ENCODE measurements at places on chromosomes 2 and 18. TPM values are rescaled to one million over a fixed set of nuclear protein-coding genes. Genes with fewer than 3 reads are reported as not detected.
A peak's percentile ranks its signal among the peaks of the same experiment; 100 is the strongest.

DNA sequence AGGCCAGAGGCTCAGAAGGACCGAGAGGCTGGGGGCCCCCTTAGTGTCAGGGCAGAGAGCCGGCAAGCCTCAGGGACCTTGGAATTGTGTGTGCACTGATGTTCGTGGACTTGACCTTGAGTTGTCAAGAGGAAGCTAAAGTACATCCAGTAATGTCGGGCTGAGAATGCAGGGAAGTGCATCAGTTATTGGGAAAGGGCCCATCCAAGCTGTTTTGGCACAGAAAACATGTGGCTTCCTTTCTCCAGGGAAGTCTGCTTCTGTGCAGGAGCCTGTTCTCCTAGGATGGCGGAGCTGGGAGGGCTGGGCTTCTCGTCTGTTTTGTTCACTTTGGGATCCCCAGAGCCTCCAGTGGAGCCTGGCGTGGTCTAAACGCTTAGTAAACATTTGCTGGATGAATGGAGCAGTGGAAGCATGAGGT is 23.7 kb downstream of the ATOH8 start:
- H3K4me3 ChIP-seq, result no peak overlapping the region
- H3K36me3 ChIP-seq, result no peaks in the 10 kb centered on the region
- DNase-seq, result no peak
- H3K27ac ChIP-seq, result no peak overlapping the region

- H3K36me3 ChIP-seq, result no peaks in the 10 kb centered on the region
- no peak for DNase-seq
- H3K27me3 ChIP-seq, result peaks cover 6% of the 10 kb centered on the region
- no peak overlapping the region for H3K4me3 ChIP-seq
- no peaks in the 10 kb centered on the region for H3K4me1 ChIP-seq
Observed at GRCh38 chr18:63773551-63773950, 1.7 kb upstream of the SERPINB7 start.

DNA sequence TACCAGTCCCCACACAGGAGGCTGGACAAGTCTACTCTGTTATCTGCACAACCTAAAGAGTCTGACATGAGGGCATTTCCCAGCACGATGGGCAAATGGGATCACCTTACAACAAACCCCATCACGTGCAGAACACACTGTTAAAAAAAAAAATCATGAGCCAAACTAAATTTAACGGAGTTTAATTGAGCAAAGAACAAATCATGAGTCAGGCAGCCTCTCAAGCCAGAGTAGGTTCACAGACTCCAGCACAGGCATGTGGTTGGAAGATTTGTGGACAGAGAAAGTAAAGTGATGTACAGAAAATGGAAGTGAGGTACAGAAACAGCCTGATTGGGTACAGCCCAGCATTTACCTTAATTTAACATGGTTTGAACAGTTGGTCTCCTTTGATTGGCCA is 59.9 kb downstream of the KYNU start:
- no peak overlapping the region for H3K4me3 ChIP-seq
- no peaks in the 10 kb centered on the region for H3K27me3 ChIP-seq
- no peaks in the 10 kb centered on the region for H3K4me1 ChIP-seq
- no peak overlapping the region for H3K27ac ChIP-seq
- DNase-seq, result no peak
- no peaks in the 10 kb centered on the region for H3K36me3 ChIP-seq

- H3K4me1 ChIP-seq, result peaks cover 83% of the 10 kb centered on the region
- H3K4me3 ChIP-seq, result peak overlapping the region; percentile 64
- H3K36me3 ChIP-seq, result peaks cover 23% of the 10 kb centered on the region
- DNase-seq, result peak; percentile 81
- no peaks in the 10 kb centered on the region for H3K27me3 ChIP-seq
Observed at GRCh38 chr18:24019641-24020331, 5.2 kb downstream of the TTC39C start.

DNA sequence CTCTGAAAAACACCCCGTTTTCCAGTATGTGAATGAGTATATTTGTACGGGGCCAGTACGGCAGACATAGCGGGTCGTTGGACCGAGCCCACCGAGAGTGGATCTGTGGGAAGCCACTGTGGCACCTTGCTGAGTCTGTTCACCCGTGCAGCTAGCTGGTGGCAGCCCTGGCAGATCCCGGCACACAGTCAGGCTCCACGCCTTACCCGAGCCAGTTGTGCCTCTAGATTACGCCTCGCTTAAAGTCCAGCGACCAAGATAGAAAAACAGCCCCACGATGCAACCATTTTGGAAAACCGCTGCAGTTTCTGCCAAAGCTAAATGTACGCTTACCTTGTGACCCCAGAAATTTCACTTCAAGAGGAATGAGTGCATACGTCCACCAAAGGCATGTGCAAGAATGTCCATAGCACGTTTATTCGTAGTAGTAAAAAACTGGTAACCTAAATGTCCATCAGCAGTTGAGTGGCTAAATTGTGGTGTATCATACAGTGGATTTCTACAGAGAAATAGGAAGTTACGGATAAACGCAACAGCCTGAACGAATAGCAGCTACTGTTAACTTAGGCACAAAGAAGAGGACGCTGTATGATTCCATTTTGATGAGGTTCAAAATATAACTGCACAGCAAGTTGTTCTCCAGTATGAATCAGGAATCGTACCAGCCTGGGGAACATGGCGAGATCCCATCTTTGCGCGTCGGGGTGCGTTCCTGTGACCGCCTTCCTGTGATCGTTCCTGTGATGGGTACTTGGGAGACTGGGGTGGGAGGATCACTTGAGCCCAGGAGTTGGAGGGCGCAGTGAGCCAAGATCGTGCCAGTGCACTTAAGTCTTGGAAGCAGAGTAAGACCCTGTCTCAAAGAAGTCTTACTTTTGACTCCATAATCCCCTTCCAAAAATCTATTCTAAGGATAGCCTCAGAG is 688 bp upstream of the WDR33 start:
- peaks cover 13% of the 10 kb centered on the region for H3K36me3 ChIP-seq
- no peaks in the 10 kb centered on the region for H3K27me3 ChIP-seq
- DNase-seq, result no peak

FOSL2 gene
- total RNA-seq, result 102 TPM

DNA sequence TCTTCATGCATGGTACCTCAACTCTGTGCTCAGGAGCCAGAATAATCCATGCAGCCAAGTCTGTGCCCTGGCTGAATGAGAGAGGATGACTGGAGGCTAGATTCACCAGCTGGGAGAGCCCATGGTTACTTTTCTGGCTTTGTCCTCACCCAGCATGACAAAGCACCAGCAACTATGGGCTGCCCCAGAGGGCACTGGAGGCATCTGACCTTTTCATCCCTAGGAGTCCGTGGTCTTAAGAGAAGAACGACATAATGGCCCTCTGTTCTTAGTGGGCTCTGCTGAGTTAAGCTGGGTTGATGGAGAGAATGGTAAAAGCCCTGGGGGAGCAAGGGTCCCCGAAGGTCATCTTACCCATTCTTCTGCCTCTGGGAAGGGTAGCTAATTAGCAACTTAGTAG is 54.6 kb upstream of the TNP1 start:
- H3K27me3 ChIP-seq, result peaks cover 3% of the 10 kb centered on the region
- H3K4me3 ChIP-seq, result no peak overlapping the region
- no peaks in the 10 kb centered on the region for H3K4me1 ChIP-seq
- no peaks in the 10 kb centered on the region for H3K36me3 ChIP-seq
- no peak for DNase-seq

GRCh38 chr18:58975296-58975695 is 110.6 kb downstream of the ZNF532 start:
- H3K27ac ChIP-seq, result no peak overlapping the region
- H3K4me3 ChIP-seq, result no peak overlapping the region
- H3K27me3 ChIP-seq, result peaks cover 15% of the 10 kb centered on the region
- H3K36me3 ChIP-seq, result no peaks in the 10 kb centered on the region
- no peaks in the 10 kb centered on the region for H3K4me1 ChIP-seq

GRCh38 chr2:133324150-133324561 is 244.1 kb downstream of the NCKAP5 start:
- H3K4me1 ChIP-seq, result no peaks in the 10 kb centered on the region
- no peak for DNase-seq
- no peak overlapping the region for H3K4me3 ChIP-seq
- no peaks in the 10 kb centered on the region for H3K27me3 ChIP-seq

HNRNPA3 gene
- total RNA-seq, result 340 TPM

PSMA8 gene
- 2.1 TPM for total RNA-seq

KRTCAP3 gene
- total RNA-seq, result 6.7 TPM

DNA sequence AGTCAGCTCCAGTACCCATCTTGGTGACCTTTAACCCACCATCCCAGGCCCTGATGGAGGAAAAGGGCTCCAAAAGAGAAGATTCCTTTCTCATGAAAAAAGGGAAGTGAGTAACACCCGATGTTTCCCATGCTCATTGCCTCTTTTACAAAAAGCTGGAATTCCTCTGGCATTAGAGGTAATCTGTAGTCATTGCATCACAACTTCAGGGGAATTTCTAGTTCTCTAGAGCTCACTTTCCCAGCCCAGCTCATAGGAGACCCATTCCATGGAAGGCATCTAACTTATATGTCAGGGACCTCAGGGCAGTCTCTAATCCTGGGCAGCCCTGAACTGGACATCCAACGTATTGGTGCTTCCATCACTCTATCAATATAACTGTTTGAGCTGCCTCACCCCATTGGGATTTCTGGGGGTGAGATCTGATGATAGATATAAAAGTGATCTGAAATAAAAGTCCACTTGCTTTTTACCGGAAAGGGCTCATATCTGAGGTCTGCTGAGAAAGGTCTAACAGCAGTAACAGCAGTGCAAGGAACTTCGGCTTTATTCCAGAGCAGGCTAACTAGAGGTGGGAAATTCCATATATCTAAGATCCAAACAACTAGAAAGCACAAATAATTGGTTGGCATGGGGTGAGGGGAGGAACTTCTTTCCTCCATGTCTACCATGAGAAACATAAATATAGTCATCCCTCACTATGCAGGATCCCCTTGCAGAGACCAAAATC is 106.1 kb downstream of the ETAA1 start:
- H3K27ac ChIP-seq, result no peak overlapping the region
- H3K4me3 ChIP-seq, result no peak overlapping the region
- H3K36me3 ChIP-seq, result no peaks in the 10 kb centered on the region
- DNase-seq, result no peak
- H3K4me1 ChIP-seq, result no peaks in the 10 kb centered on the region
- peaks cover 6% of the 10 kb centered on the region for H3K27me3 ChIP-seq

- no peaks in the 10 kb centered on the region for H3K27me3 ChIP-seq
- H3K36me3 ChIP-seq, result peaks cover 10% of the 10 kb centered on the region
- no peak for DNase-seq
- no peak overlapping the region for H3K27ac ChIP-seq
Observed at GRCh38 chr2:127239395-127239794, 19.3 kb upstream of the CYP27C1 start.

DNA sequence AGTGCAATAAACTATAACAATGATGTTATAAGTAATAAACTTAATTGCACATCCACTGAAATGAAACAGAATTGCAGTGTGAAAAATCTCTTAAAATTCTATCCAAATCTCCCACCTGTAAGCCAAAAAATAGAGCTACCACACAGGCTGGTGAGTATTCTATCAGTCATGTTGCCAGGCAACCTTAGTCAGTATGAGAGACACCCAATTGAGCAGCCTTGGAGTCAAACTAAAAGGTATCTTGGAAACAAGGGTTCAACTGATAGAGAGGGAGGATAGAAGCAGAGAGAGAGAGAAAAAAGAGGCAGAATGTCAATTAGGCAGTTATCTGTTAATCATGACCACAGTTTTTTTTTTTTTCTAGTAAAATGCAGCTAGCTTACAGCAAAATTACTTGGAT is 45.8 kb downstream of the GALNT13 start:
- H3K27ac ChIP-seq, result no peak overlapping the region
- no peak for DNase-seq
- no peak overlapping the region for H3K4me3 ChIP-seq

- no peak for DNase-seq
- H3K36me3 ChIP-seq, result no peaks in the 10 kb centered on the region
- no peak overlapping the region for H3K4me3 ChIP-seq
- H3K4me1 ChIP-seq, result peaks cover 8% of the 10 kb centered on the region
Observed at GRCh38 chr2:218125095-218125494, 733 bp upstream of the CXCR2 start.

DNA sequence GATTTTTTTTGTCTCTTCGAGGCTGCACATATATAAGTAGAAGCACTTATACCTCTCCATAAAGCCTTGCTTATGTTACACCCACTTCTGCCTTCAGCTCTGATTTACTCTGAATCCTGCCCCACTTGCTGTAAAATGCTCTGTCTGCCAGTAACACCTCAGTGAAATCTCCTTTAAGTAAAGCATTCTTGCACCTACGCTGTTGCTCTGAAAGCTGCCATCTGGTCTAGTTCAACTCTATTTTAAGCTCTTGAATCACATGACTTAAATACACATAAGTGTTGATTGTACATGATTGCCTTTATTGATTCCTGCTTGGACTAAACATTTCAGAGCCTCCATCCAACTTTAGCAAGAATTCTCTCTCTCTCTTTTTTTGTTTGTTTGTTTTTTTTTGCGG is 609.0 kb upstream of the CELF4 start:
- no peak overlapping the region for H3K4me3 ChIP-seq
- no peak overlapping the region for H3K27ac ChIP-seq
- H3K36me3 ChIP-seq, result no peaks in the 10 kb centered on the region
- no peak for DNase-seq

ATOH8 gene
- total RNA-seq, result not detected

DNA sequence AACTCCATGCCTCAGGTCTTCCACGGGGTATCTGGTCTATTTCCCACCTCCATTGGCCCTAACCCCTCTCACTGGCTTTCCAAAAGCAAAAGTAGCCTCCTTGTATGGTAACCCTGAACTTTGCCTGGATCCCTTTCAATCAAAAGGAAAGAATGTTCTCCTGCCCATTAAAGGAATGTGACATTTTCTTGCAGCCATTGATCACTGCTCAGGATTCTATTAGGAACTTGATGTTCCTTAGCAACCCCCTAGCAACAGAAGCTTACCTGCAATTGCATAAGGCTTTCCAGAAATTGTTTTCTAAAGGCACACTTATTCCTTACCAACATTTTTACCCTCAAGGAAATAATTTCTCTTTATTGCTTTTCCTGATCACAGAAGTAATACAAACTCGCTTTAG is 91.4 kb upstream of the AGAP1 start:
- peaks cover 8% of the 10 kb centered on the region for H3K27me3 ChIP-seq
- DNase-seq, result no peak
- H3K36me3 ChIP-seq, result no peaks in the 10 kb centered on the region
- H3K4me3 ChIP-seq, result no peak overlapping the region

DAW1 gene
- not detected for total RNA-seq

- H3K4me3 ChIP-seq, result no peak overlapping the region
- H3K27ac ChIP-seq, result no peak overlapping the region
- no peaks in the 10 kb centered on the region for H3K36me3 ChIP-seq
- no peaks in the 10 kb centered on the region for H3K27me3 ChIP-seq
- no peak for DNase-seq
Observed at GRCh38 chr2:122514451-122514996, 759.1 kb downstream of the TSN start.

- no peaks in the 10 kb centered on the region for H3K4me1 ChIP-seq
- no peaks in the 10 kb centered on the region for H3K36me3 ChIP-seq
- H3K4me3 ChIP-seq, result no peak overlapping the region
- no peaks in the 10 kb centered on the region for H3K27me3 ChIP-seq
- H3K27ac ChIP-seq, result no peak overlapping the region
Observed at GRCh38 chr18:45026162-45026561, 345.5 kb downstream of the SETBP1 start.

DNA sequence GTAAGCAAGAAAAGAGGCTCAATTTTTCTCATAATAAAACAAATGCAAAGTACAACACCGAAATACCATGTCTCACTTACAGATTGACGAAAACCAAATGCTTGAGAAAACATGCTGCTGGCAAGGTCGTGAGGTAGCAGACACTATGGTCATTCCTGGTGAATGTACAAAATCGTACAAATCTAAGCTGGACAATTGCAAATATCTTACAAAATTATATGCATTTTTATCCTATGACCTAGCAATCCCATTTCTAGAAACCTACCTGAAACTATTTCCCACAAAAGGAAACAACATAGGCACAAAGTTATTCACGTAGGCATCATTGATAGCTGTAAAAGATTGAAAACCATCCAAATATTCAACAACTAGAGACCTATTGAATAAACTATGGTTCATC is 54.0 kb downstream of the SCG2 start:
- no peak overlapping the region for H3K4me3 ChIP-seq
- H3K27ac ChIP-seq, result no peak overlapping the region
- no peaks in the 10 kb centered on the region for H3K36me3 ChIP-seq
- no peaks in the 10 kb centered on the region for H3K4me1 ChIP-seq
- no peak for DNase-seq
